ENCODE measurements at places on chromosomes 6 and 20. TPM values are rescaled to one million over a fixed set of nuclear protein-coding genes. Genes with fewer than 3 reads are reported as not detected.

DNA sequence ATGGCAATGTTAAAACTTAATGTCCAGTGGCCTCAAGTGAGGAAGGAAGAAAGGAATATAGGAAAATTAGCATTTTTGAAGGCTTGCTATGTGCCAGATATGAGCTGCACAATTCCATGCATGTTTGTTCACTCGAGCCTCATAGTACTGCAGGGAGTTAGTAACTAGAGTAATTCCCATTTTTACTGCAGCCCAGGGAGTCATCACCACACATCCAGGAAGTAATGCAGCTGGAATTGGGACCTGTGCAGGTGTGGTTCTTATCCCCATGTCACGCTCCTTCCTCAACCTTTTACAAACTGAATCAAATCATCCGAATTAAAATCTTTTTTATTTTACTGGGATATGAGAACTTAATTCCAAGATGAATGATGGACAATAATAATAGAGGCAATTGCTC, 149.5 kb upstream of the MAFB start:
- DNase-seq, result no peak

DNA sequence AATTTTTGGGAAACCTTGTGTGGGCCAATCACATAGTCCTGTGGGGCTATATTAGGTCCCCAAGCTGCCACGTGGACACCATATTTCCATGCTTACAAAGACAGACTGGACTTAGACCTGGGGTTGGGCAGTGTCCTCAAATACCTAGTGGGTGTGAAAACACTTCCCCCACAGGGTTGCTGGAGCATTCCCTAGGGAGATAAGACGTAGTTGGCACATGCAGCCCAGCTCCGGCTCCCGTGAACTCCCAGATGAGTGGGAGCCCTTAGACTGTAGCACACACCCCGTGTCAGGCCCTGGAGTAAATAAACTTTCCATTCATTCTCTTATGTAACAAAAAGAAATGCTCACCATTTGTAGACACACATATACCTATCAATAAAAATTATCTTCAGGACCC, 14.2 kb downstream of the KCNG1 start:
- DNase-seq, result no peak

GRCh38 chr6:157614026-157614568, 208.9 kb upstream of the SNX9 start:
- peak; percentile 45 for DNase-seq

GRCh38 chr6:3175715-3176402, 18.5 kb upstream of the TUBB2A start:
- no peak for DNase-seq

GRCh38 chr6:161890133-161890831, 616.4 kb upstream of the AGPAT4 start:
- DNase-seq, result no peak

GRCh38 chr6:34149452-34149810, 3.5 kb upstream of the GRM4 start:
- DNase-seq, result no peak

GRCh38 chr6:135479601-135480000, 17.9 kb downstream of the AHI1 start:
- no peak for DNase-seq

DNA sequence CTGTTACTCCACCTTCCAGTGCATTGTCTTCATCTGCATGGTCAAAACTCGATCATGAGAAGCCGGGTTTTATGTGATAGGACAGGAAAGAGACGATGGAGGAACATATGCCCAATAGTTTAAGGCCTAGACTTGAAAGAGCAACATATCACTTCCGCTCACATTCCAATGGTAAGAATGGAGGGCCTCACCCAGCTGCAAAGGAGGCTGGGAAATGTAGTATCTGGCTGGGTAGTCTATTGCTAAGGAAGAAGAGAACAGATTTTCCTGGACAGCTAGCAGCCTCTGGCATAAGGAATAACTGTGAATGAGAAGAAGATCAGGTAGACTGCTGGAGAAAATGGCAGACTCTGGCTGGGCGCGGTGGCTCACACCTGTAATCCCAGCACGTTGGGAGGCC, 19.2 kb downstream of the FITM2 start:
- peak; percentile 49 for DNase-seq

DNA sequence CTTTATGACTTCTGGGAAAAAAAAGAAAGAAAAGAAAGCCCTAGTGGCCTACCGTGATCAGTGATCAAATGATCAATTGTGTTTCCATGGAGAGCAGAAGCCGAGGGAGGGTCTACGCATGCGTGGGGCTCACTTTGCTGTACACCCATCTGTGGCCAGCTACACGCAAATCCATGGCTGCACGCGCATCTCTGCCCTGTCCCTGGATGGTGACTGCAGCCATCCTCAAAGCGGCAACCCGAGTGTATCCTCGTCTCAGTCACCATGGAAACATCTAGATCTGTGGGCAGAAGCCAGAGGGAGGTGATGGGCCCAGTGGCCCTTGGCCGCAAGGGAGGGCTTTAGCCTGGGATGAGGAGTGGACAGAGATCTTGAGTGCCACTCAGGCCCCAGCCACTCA, 785 bp upstream of the ULBP3 start:
- no peak for DNase-seq

- DNase-seq, result no peak
Measured at GRCh38 chr6:113271437-113271836, 585.7 kb upstream of the MARCKS start.

GRCh38 chr20:1438361-1438760, 28.3 kb downstream of the NSFL1C start:
- no peak for DNase-seq

- no peak for DNase-seq
Measured at GRCh38 chr6:31358302-31358701, 1.3 kb upstream of the HLA-B start.

DNA sequence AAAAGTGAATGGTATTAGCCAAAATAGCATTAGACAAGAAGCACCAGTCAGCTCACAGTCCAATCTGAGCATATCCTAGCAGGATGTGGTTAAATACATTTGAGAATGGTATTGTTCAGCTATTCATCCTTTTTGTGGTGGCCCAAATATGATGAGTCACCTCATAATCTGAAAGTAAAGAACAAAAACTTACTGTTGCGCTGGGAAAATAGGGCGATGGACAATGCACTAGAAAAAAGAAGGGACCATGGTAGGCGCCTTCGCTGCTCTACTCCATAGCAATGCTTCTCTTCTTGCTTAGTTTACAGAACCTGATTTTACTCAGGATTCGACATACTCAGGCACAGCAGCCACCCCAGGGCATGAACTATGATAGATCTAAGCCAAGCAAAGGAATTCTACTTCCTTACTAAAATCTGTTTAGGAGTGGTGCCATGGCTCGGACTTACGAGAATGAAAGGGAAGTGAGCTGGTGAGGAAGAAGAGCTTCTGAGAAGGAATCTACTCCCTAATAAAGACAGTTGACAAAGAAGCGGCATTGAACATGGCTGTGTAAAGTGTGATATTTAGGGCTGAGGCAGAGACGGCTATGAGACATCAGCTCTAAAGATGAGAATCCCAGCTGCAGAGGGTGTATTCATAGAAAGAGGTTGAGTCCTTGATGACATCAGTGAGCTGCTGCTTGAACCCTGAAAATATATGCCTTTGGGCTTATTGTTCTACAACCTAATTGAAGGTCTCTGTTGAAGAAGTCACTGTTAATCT, 16.6 kb upstream of the FBXO9 start:
- DNase-seq, result peak; percentile 94

DNA sequence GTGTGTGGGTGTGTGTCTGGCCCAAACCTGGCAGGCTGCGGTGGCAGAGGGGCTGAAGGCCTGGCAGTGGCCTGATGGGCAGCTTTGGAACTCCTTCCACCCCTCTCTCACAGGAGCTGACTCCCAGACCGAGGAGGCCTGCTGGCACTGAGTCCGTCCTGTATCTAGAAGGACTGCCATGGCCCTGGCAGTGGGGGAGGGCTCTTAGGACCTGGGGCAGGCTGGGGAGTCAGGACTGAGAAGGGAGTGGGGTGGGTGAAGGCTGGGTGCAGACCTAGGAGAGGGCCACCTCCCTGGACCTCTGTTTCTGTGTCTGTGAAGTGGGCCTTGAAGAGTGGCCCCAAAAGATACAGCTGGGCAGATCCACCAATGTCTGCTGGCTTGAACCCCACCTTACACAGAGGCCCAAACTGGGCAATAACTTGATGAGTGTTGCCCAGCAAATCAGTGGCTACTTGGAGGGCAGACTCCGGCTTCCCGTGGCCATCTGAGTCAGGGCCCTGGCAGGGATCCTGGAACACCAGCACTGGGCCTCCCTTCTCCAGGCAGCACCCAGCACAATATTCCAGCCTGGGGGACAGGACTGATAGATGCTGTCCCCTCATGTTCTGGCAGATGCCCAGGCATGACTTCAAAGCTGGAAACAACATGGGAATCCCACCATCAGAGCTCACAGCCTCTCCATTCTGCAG, 46.7 kb upstream of the BLCAP start:
- no peak for DNase-seq

- DNase-seq, result no peak
Measured at GRCh38 chr20:63092660-63093215, 86.0 kb upstream of the BHLHE23 start.

EPHA7 gene
- total RNA-seq, result 0.03 TPM

C20orf204 gene
- total RNA-seq, result 0.50 TPM

CST5 gene
- not detected for total RNA-seq

SCRT2 gene
- total RNA-seq, result not detected

TPX2 gene
- total RNA-seq, result 183 TPM

TGM3 gene
- total RNA-seq, result not detected

SPINT3 gene
- not detected for total RNA-seq

LIME1 gene
- 5.8 TPM for total RNA-seq

C20orf202 gene
- total RNA-seq, result not detected

Data from HT1080 (cell line).